Progenitor cell of endocrine pancreas (in vitro differentiated cells): ENCODE measurements at places on chromosomes 2 and 18.

- H3K4me3 ChIP-seq, result no peak overlapping the region
- H3K27me3 ChIP-seq, result no peaks in the 10 kb centered on the region
- H3K4me1 ChIP-seq, result no peaks in the 10 kb centered on the region
- DNase-seq, result no peak
- H3K36me3 ChIP-seq, result no peaks in the 10 kb centered on the region
These were observed 595.9 kb downstream of the DSC3 start for GRCh38 chr18:30446605-30447004.

GRCh38 chr2:165067643-165068486 lies 112.5 kb upstream of the SLC38A11 start:
- peak overlapping the region; percentile 91 for H3K27ac ChIP-seq
- no peaks in the 10 kb centered on the region for H3K36me3 ChIP-seq
- H3K4me3 ChIP-seq, result peak overlapping the region; percentile 63
- no peaks in the 10 kb centered on the region for H3K27me3 ChIP-seq

DNA sequence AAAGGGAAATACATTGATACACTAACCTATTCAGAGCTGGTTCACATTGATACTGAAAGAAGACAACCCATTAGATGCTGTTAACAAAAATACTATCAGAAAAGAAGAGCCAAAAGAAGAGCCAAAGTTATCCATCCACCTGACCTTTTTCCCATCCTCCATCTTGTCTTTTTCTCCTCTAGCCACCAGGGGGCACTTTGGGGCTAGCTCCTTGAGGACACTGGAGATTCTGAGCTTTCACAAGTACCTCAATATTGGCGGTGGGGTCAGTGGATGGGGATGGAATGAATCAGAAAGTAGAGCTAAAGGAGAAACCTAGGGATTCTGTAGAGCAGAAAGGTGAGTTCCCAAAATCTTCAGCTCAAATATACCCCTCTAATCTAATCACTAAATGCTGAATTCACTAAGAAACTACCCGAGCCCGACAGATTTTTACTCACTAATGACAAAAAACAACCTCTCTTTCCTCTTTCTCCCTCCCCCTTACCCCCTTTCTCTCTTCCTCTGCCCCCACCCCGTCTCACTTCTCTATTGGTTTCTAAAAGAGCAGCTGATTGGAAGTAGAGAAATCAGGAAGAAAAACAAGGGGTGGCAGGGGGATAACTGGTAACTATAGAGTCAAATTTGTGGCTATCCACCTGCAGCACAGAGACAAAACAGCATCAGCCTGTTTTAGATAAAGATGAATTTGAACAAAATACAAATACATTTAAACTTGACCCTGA lies 203.3 kb downstream of the TCF4 start:
- no peak overlapping the region for H3K27ac ChIP-seq
- peaks cover 1% of the 10 kb centered on the region for H3K4me1 ChIP-seq
- peaks cover 24% of the 10 kb centered on the region for H3K36me3 ChIP-seq
- no peaks in the 10 kb centered on the region for H3K27me3 ChIP-seq

DNA sequence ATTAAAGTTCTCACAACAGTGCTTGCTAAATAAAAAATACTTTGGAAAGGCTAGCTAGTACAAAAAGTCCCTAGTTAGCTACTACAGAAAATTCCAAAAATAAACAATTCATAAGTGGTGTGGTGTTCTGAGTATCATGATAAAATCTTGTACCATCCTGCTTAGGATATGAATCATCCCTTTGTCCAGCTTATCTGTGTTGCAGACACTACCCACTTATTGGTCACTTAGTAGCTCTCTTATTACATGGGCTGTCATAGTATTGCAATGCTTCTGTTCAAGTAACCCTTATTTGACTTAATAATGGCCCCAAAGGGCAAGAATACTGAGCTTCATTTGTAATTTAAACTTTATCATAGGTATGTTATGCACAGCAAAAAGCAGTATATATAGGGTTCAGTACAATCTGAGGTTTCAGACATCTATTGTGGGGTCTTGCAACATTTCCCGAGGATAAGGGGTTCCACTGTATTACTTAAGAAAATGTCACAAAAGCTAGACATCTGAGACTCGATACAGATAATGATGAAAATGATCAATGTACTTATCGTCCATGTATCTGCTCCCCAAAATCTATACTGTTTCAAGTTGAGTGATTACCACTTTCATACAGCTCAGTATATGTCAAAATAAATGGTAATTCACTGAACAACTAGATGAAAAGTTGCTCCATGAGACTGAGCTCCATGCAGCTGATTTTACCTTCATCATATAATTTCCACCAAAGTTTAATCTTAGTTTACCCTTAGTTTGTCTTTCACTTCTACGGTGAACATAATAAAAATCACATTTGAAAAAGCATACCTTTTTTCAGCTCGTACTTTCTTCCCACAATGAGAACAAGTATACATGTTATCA lies 93.8 kb downstream of the C2orf74 start:
- H3K36me3 ChIP-seq, result peaks cover 26% of the 10 kb centered on the region
- H3K27me3 ChIP-seq, result no peaks in the 10 kb centered on the region
- H3K27ac ChIP-seq, result no peak overlapping the region
- no peak for DNase-seq
- H3K4me1 ChIP-seq, result no peaks in the 10 kb centered on the region
- no peak overlapping the region for H3K4me3 ChIP-seq

DNA sequence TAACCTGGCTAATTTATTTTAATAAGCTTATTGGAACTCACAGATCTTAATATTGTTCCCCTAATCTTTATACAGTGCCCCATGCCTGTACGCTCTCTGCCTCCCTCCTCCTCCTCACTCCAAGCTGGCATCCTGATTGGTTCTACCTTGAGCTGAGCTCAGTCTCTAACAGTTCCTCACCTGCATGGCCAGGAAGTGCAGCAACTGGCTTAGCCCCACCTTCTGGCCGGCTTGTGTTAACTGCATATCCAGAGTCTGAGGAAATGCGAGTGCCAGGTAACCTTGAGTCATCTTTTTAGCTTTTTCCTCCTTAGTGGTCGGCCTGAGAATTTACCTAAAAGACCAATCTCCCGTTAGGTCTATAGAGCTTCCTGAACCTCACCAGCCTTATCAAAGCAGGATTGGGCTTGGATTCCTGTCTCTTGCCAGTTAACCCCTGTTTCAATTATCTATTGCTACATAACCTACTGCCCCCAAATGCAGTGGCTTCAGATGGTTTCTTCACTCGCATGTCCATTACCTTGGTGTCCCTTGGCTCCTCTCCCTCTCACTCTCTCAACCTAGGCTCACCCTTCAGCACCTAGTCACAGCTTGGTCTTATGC lies 89.5 kb upstream of the STK39 start:
- peaks cover 13% of the 10 kb centered on the region for H3K4me1 ChIP-seq
- no peaks in the 10 kb centered on the region for H3K36me3 ChIP-seq
- peaks cover 2% of the 10 kb centered on the region for H3K27me3 ChIP-seq
- DNase-seq, result no peak

GRCh38 chr2:77746780-77747179 lies 224.6 kb upstream of the LRRTM4 start:
- no peak overlapping the region for H3K27ac ChIP-seq
- no peaks in the 10 kb centered on the region for H3K27me3 ChIP-seq
- H3K36me3 ChIP-seq, result peaks cover 2% of the 10 kb centered on the region

- peaks cover 3% of the 10 kb centered on the region for H3K27me3 ChIP-seq
- H3K4me3 ChIP-seq, result no peak overlapping the region
- DNase-seq, result no peak
- no peak overlapping the region for H3K27ac ChIP-seq
These were observed 32.0 kb downstream of the SLC14A1 start for GRCh38 chr18:45755934-45756333.

DNA sequence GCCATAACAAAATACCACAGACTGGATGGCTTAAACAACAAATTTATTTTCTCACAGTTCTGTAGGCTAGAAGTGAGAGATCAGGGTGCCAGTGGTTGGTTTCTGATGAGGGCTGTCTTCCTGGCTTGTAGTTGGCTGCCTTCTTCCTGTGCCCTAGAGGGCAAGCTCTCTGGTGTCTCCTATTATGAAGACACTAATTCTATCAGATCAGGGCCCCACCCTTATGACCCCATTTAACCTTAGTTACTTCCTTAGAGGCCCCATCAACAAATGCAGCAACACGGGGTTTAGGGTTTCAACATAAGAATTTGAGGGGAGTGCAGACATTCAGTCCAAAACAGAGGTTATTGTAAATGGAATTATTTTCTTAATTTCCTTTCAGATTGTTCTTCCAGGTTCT lies 22.9 kb downstream of the CYP27A1 start:
- peak overlapping the region; percentile 10 for H3K27ac ChIP-seq
- no peak for DNase-seq
- H3K4me1 ChIP-seq, result peaks cover 16% of the 10 kb centered on the region
- no peaks in the 10 kb centered on the region for H3K27me3 ChIP-seq
- peaks cover 9% of the 10 kb centered on the region for H3K36me3 ChIP-seq

- H3K36me3 ChIP-seq, result peaks cover 3% of the 10 kb centered on the region
- peak overlapping the region; percentile 93 for H3K4me3 ChIP-seq
These were observed 2.4 kb downstream of the HNRNPLL start for GRCh38 chr2:38600242-38600891.

DNA sequence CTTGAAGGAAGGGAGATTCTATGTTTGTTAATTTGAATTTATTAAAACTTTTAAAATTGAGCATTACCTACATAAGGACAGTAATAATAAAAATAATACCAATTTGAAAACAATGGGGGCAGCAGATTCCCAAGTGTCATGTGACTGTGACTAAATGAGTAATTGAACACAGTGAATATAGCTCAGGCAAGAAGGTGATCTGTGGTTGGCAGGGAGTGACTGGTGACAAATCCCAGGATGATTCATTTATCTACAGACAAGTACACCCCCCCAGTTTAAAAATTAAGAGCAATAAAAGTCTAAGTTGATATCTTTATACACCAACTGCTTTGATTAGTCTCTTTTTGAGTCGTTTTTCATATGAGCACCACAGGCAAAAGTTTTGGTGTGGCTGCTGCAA lies 299.5 kb downstream of the ARHGAP15 start:
- no peak overlapping the region for H3K4me3 ChIP-seq
- no peaks in the 10 kb centered on the region for H3K27me3 ChIP-seq
- no peaks in the 10 kb centered on the region for H3K36me3 ChIP-seq
- no peak for DNase-seq

GRCh38 chr2:150400849-150401248 lies 86.6 kb downstream of the RND3 start:
- H3K4me3 ChIP-seq, result no peak overlapping the region
- peaks cover 17% of the 10 kb centered on the region for H3K4me1 ChIP-seq
- H3K27me3 ChIP-seq, result no peaks in the 10 kb centered on the region
- DNase-seq, result no peak
- H3K36me3 ChIP-seq, result no peaks in the 10 kb centered on the region

DNA sequence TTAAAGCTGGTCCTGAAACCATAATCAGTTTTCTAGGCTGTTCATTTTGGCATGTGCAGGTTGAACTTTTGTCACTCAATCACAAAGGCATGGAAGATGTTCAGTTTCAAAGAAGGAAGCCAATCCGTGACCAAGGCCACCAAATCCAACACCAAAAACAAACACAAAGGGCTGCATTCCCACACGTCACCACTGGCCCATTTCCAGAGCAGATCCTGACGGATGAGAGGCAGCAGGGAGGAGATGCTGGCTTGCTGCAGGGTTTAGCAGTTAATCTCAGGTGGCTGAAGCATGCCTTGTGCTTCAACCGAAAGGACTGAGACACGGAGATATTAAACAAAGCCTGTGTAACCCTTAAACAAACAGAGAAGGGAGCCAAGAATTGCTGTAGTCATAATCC lies 191.9 kb upstream of the CTAGE1 start:
- no peak for DNase-seq
- no peak overlapping the region for H3K4me3 ChIP-seq
- H3K36me3 ChIP-seq, result no peaks in the 10 kb centered on the region
- H3K27ac ChIP-seq, result no peak overlapping the region

GRCh38 chr2:241724259-241724974 lies 10.0 kb upstream of the D2HGDH start:
- DNase-seq, result no peak
- H3K4me3 ChIP-seq, result no peak overlapping the region
- H3K36me3 ChIP-seq, result peaks cover 47% of the 10 kb centered on the region
- H3K27ac ChIP-seq, result no peak overlapping the region
- no peaks in the 10 kb centered on the region for H3K27me3 ChIP-seq

GRCh38 chr2:24509425-24509824 lies 18.4 kb downstream of the NCOA1 start:
- H3K27me3 ChIP-seq, result no peaks in the 10 kb centered on the region
- no peak overlapping the region for H3K4me3 ChIP-seq
- peaks cover 3% of the 10 kb centered on the region for H3K4me1 ChIP-seq

DNA sequence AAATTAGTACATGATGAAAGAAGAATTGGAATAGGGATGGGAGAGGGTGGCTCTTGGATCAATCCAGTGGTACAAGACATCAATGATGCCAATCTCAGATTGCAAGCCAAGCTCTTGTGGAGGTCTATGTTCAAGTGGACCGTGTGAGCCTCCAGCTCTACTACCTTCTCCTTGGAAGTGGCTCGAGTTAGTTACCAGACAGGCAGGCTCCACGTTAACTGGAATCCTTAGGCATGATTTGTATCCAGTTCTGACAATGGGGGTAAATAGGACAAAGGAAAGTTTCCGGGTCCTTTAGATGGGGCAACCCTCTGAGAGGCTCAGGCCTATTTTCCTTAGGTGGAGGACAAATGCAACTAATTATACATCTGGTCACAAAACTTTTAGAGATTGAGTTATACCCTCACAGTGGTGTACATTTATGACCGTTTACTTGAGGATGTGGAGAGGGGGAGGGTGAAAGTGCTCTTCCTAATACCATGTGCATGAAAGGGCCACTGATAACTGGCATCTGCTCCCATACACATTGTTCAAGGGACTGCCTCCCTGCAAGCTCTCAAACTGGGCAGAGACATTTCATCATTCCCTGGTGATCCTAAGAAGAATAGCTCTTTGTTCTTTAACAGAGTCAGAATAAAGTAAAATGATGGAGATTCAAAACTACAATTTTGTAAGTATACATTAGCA lies 180.2 kb downstream of the SOCS6 start:
- peaks cover 3% of the 10 kb centered on the region for H3K27me3 ChIP-seq
- no peak overlapping the region for H3K4me3 ChIP-seq
- H3K4me1 ChIP-seq, result peaks cover 3% of the 10 kb centered on the region
- DNase-seq, result no peak

DNA sequence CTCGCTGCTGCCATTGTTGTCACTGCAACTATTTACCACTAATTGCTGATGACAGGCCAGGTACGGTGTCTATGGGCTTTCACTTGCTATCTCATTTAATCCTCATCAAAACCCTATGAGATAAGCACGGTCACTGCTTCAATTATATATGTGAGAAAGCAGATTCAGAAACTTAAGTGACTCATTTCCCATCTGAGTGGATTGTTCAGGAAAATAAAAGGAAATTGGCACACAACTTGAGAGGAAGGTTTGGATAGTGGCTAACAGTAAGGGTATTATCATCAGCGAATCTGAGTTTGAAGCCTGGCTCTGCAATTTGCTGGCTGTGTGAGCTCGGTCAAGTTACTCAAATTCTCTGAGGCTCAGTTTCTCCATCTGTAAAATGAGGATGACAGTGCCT lies 196.0 kb downstream of the KCNS3 start:
- no peaks in the 10 kb centered on the region for H3K36me3 ChIP-seq
- no peak overlapping the region for H3K4me3 ChIP-seq
- H3K27ac ChIP-seq, result no peak overlapping the region
- H3K27me3 ChIP-seq, result peaks cover 13% of the 10 kb centered on the region
- no peak for DNase-seq
- no peaks in the 10 kb centered on the region for H3K4me1 ChIP-seq

GRCh38 chr2:143477714-143478443 lies 348.7 kb downstream of the ARHGAP15 start:
- H3K36me3 ChIP-seq, result no peaks in the 10 kb centered on the region
- H3K27ac ChIP-seq, result peak overlapping the region; percentile 81
- H3K4me1 ChIP-seq, result peaks cover 8% of the 10 kb centered on the region
- H3K4me3 ChIP-seq, result no peak overlapping the region
- peaks cover 4% of the 10 kb centered on the region for H3K27me3 ChIP-seq
